Upper lobe of right lung (tissue), 1 donor: ENCODE measurements at places on chromosomes 5 and 9. TPM values are rescaled to one million over a fixed set of nuclear protein-coding genes. Genes with fewer than 3 reads are reported as not detected.

ARL14EPL gene
- not detected for total RNA-seq

DNA sequence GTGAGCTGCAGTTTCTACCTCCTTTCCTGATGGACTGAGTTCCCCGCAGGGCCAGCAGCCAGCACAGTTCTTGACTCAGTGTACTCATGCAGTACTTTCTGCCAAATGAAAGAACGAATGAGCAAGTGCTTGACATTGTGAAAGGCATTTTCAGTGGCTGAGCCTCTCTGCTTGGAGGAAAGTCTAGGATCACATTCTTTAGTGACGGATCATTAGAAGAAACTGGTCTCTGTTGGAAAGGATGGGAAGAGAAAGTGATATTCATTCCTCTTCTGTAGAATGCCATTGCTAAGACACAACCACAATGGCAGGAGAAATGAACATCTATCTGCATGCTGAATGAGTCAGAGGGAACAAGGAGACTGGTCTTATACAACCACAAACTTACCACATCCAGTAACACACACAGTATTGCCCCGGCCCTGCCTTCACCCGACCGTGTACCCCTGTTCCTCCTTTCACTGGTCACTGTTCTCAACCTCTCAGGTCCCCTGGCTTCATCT is 206.9 kb downstream of the CRB2 start:
- DNase-seq: no peak
- H3K4me1 ChIP-seq: peaks cover 5% of the 10 kb centered on the region
- H3K27ac ChIP-seq: no peak overlapping the region

SLC6A19 gene
- not detected for total RNA-seq

DNA sequence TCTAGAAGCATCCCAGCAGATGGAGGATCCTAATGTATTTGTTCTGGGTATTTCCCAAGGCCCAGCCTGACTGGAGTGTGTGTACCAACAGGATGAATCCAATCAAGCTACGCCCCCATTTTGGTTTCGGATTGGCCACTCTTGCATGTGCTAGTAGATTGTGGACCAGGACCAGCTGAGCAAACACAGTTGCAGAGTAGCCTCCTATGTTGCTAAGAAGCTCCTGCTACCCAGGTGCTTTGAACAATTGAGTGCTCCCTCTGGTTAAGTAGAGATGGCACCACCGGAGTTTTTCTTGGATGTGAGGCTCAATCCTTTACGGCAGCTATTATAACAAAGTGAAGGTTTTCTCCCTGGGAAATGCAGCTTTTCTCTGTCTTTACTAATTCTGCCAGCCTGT is 204.5 kb downstream of the NTRK2 start:
- no peak for DNase-seq
- H3K36me3 ChIP-seq: no peaks in the 10 kb centered on the region
- peaks cover 5% of the 10 kb centered on the region for H3K4me1 ChIP-seq
- H3K27ac ChIP-seq: no peak overlapping the region
- H3K4me3 ChIP-seq: no peak overlapping the region

PCDHGB5 gene
- total RNA-seq: 11.0 TPM

DNA sequence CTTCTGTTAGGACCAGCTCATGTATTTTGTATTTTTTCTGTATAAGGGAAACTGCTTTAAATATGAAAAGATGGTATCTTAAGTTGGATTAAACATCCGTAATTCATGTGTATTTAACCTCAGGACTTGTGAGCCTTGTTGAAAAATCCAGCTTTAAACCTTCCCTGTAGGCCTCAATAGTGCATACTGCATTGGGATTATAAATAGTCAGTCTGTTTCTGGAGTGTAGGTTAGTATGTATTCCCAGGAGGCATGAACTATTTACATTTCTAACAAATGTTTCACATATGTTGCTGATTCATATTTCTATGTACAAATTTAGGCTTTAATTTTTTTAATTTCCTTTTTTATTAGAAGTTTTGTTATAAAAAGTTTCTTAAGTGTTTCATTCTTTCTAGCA is 137.9 kb upstream of the GRHPR start:
- H3K4me1 ChIP-seq: no peaks in the 10 kb centered on the region
- no peak overlapping the region for H3K4me3 ChIP-seq
- no peak overlapping the region for H3K27ac ChIP-seq

DNA sequence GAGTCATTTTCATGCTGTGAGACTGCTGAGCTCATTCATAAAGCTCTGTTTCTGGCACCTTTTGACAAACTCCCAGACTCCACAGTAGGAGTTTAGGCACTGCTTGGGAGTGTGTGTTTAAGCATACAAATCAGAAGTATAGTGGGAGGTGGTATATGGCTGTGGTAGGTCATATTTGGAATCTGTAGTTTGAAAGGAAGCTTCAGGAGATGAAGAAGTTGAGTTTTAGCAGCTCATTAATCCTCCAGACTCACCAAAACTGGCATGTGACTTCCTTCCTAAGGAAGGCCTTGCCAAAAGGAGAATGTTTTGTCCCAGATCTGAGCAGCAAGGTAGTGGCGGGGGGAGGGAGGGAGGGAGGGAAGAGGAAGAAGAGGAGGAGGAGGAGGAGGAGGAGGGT is 52.8 kb downstream of the SAXO1 start:
- H3K27ac ChIP-seq: no peak overlapping the region
- H3K36me3 ChIP-seq: no peaks in the 10 kb centered on the region
- no peak overlapping the region for H3K4me3 ChIP-seq
- H3K4me1 ChIP-seq: peaks cover 5% of the 10 kb centered on the region
- no peaks in the 10 kb centered on the region for H3K27me3 ChIP-seq

DNA sequence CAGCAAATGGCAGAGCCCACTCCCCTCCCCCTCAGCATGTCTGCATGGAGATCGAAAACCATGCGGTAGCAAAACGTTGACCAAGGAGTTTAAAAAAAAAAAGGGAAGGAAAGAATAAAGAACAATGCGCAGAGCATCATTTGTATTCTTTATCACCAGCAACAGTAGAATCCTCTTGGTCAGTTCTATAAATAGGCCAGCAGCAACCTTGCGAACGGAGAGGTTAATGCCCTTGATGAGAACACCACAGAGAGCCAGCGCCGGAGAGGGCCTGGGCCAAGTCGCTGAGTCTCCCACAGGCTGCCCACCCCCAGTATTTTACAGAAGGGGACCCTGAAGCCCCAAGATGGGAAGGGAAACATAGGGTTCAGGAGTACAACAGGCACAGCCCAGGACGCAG is 22.7 kb downstream of the WHRN start:
- H3K27me3 ChIP-seq: no peaks in the 10 kb centered on the region
- H3K36me3 ChIP-seq: no peaks in the 10 kb centered on the region
- H3K27ac ChIP-seq: no peak overlapping the region
- no peaks in the 10 kb centered on the region for H3K4me1 ChIP-seq
- no peak for DNase-seq

GRCh38 chr5:116475338-116475737 is 99.3 kb downstream of the SEMA6A start:
- no peak for DNase-seq
- H3K4me3 ChIP-seq: no peak overlapping the region
- no peak overlapping the region for H3K27ac ChIP-seq
- no peaks in the 10 kb centered on the region for H3K27me3 ChIP-seq
- H3K4me1 ChIP-seq: no peaks in the 10 kb centered on the region
- peaks cover 4% of the 10 kb centered on the region for H3K36me3 ChIP-seq

- no peaks in the 10 kb centered on the region for H3K27me3 ChIP-seq
- no peak overlapping the region for H3K27ac ChIP-seq
- H3K4me3 ChIP-seq: no peak overlapping the region
- H3K4me1 ChIP-seq: no peaks in the 10 kb centered on the region
These were observed 95.3 kb downstream of the XRCC4 start for GRCh38 chr5:83172655-83173054.

FGF10 gene
- 2.7 TPM for total RNA-seq

- no peaks in the 10 kb centered on the region for H3K27me3 ChIP-seq
- peaks cover 18% of the 10 kb centered on the region for H3K36me3 ChIP-seq
- no peaks in the 10 kb centered on the region for H3K4me1 ChIP-seq
- DNase-seq: no peak
- H3K4me3 ChIP-seq: no peak overlapping the region
These were observed 48.0 kb upstream of the SAP30L start for GRCh38 chr5:154397652-154398406.

DNA sequence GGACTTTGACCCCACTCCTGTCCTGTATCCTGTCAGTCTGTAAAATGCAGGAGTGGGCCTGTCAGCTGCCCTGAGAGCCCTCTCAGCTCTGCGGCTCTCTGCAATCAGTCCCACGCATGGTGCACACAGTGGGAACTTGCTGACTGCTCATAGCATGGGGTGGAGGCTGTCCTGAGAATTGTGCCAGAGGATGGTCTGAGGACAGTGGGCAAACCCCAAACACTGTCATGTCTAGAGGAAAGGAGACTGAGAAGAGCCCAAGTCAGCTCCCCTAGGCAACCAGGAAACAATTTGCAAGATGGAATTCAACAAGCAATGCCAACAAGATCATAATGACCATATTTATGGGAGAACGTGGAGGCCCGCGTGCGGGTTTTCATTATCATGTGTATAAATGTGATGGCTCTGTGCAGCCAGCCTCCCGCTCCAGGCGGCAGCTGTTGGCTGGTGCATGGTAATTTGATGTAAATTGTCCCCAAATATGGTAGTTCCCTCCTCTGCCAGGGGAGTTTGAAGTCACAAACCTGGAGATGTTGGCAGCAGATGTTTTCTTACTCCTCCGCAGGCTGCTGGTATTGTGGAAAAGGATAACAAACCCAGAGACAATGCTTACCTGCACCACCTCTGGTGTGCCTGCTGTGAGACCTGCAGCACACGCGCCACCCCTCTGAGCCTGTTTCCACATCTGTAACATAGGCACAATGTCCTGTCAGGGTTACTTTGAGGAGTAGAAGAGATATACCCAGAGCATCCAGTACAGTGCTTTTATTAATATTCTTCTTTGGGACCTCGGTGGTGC is 39.8 kb upstream of the ALDH1B1 start:
- H3K4me1 ChIP-seq: no peaks in the 10 kb centered on the region
- H3K27me3 ChIP-seq: no peaks in the 10 kb centered on the region
- no peaks in the 10 kb centered on the region for H3K36me3 ChIP-seq
- no peak overlapping the region for H3K4me3 ChIP-seq
- no peak overlapping the region for H3K27ac ChIP-seq
- DNase-seq: no peak

- H3K36me3 ChIP-seq: peaks cover 14% of the 10 kb centered on the region
- no peak overlapping the region for H3K27ac ChIP-seq
- H3K4me1 ChIP-seq: peaks cover 38% of the 10 kb centered on the region
These were observed 2.8 kb upstream of the CTNNAL1 start for GRCh38 chr9:109016132-109016531.

SOHLH1 gene
- not detected for total RNA-seq

DNA sequence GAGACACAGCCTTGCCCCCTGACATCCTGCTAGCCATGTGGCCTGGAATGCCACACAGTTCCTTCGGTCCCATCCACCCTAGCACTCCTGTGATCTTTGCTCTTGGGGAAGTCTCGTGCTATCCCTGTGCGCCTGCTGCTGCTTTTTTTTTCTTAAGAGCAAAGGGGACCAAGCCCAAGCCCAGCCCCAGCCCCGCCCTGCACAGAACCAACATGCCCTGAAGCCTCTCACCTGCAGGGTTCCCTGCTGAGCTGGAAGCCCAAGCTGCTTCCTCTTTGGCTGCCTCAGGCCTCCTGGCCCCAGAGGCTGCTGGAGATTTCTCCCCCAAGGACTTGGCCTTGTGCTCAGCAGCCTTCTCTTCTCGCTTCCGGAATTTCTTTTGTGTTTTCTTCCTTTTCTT is 1.8 kb downstream of the SURF6 start:
- peaks cover 47% of the 10 kb centered on the region for H3K36me3 ChIP-seq
- H3K27me3 ChIP-seq: no peaks in the 10 kb centered on the region
- peaks cover 19% of the 10 kb centered on the region for H3K4me1 ChIP-seq
- H3K27ac ChIP-seq: no peak overlapping the region
- peak; percentile 38 for DNase-seq

DNA sequence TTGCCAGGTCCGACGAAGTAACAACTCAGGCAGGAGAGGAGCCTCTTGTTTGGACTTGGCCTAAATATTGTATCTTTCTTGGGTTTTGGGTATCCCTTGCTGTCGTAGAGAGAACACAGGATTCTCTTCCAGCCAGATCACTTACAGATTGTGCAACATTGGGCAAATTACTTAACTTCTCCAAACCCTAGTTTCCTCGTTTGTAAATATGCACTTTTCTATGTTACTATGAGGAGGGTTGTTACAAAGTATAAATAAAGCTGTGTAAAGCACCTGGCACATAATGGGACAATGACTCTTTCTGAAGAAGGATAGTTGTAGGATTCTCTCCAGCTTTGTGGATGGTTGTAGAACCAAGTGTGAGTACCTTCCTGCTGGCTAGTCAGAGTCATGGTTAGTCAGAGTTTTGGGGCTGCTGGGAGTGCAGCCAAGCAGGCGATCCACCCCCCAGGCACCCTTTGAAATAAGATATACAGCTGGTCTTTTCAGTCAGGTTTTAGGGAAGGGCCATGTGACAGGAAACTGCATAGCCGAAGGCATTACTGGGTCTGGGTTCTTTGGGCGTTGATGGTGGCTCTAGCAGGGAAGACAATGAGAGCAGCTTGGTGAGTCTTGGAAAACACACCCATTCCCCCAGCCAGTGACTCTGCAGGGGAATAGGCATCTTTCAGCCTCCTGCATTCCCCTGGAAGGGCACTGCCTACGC is 49.9 kb upstream of the GDNF start:
- no peak for DNase-seq
- no peaks in the 10 kb centered on the region for H3K36me3 ChIP-seq
- H3K4me1 ChIP-seq: no peaks in the 10 kb centered on the region
- H3K27me3 ChIP-seq: no peaks in the 10 kb centered on the region

- no peak for DNase-seq
- H3K27ac ChIP-seq: no peak overlapping the region
- H3K36me3 ChIP-seq: no peaks in the 10 kb centered on the region
These were observed 199.6 kb downstream of the SYK start for GRCh38 chr9:91001146-91001611.

- no peak overlapping the region for H3K27ac ChIP-seq
- no peaks in the 10 kb centered on the region for H3K36me3 ChIP-seq
- H3K27me3 ChIP-seq: no peaks in the 10 kb centered on the region
- H3K4me1 ChIP-seq: peaks cover 36% of the 10 kb centered on the region
- DNase-seq: no peak
These were observed 67.3 kb upstream of the TNFAIP8 start for GRCh38 chr5:119288379-119289033.

DNA sequence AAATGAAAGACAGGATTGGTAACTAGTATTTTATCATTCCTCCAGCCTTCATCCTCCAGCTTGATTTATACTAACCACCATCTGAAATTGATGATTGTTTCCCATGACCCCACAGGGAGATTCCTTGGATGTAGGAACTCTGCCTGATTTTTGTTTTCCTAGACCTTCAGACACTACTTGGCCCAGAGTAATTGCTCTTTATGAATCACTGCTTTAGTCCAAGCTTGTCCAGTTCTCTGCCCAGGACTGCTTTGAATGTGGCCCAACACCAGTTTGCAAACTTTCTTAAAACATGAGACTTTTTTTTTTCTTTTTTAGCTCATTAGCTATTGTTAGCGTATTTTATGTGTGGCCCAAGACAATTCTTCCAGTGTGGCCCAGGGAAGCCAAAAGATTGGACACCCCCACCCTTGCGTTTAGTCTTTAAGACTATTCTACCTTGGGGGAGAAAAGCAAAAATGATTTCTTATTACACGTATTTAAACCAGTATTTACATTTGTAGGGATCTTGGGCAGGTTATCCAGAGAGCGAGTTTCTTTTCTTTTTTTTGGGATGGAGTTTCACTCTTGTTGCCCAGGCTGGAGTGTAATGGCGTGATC is 18.4 kb downstream of the BASP1 start:
- H3K27ac ChIP-seq: no peak overlapping the region
- H3K4me3 ChIP-seq: no peak overlapping the region
- no peaks in the 10 kb centered on the region for H3K4me1 ChIP-seq
- DNase-seq: no peak
- no peaks in the 10 kb centered on the region for H3K36me3 ChIP-seq
